Islet precursor cell (in vitro differentiated cells): ENCODE measurements at places on chromosomes 6 and 20.

DNA sequence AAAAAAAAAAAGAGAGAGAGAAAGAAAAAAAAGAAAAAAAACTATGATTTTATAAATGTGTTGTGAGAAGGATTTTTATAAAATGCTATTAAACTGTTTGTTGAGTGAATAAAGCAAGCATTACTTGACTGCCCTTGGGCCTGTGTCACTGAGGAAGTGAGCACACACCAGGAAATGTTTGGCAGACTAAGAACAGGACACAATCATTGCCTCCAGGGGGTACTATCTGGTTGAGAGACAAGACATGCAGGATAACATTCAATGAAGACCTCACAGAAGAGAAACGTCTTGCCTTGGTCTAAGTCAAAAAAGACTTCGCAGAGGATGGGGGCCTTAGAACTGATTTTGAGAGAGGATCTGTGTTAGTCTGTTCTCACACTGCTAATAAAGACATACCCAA, 40.6 kb downstream of the MTFR2 start:
- no peak for DNase-seq

GRCh38 chr6:89768324-89768723, 51.3 kb downstream of the MDN1 start:
- DNase-seq, result no peak

- DNase-seq, result no peak
Measured at GRCh38 chr6:137708481-137708880, 158.6 kb upstream of the TNFAIP3 start.

- no peak for DNase-seq
Measured at GRCh38 chr6:25411316-25411950, 132.3 kb downstream of the CARMIL1 start.

DNA sequence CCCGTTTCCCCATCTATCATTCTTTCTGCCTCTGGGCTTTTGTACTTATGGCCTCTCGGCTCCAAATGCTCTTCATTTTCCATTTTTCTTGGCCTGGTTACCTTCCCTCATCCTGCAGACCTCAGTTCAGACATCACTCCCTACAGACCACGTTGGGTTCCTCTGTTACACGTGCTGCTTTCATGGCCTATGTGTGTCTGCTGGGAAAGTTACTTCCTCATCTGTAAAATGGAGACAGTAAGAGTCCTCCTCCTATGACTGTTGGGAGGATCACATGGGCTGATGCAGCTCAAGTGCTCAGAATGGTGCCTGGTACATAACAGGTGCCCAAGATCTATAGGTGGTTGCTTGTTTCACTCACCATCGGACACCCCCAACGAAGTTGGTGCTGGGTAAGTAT, 13.5 kb downstream of the KCNK17 start:
- DNase-seq, result no peak

GRCh38 chr6:140002396-140003022, 628.1 kb upstream of the CITED2 start:
- DNase-seq, result no peak

DNA sequence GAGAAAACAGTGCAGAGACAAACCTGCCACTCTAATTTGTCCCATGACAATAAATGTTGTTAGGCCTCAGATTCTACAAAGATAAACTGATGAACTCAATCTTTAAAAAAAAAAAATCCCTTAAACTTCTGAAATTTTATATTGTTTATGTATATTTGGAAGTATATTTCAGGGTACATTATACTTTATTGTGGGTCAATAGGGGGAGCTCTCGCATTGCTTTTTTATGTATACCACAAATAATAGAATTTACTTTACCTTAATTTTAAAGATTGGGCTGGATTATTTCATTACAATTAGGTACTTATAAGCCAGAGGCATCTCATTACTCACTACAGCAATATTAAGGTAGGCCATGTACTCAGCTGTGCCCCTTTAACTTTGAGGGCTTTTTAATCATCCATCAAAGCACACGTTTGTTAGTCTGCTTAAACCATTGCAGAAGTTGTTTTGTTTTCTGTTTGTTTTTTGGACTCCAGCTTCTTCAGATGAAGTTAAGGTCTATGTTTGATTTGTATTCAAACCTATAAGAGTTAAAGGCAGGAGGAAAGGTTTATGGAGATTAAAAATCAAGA, 56.3 kb upstream of the EYA4 start:
- no peak for DNase-seq
